ENCODE measurements at places on chromosomes 2 and 18.

DNA sequence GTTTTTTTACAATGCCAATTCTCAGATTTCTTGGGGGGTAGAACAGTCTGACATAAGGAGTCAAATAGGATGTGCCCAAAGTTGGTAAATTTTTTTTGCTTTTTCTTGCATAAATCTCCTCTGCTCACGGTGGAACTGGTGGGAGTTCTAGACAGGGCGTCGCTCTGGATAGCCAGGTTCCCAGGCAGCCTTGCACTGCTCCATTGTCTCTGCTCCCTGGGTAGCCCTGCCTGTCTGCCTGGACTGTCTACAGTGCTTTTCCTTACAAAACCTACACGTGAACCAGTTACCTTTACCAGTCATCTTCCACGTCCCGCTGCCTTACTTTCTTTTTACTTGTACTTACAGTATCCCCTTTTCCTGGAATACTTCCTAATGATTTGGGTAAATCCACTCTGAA lies 117.1 kb downstream of the ZNF407 start:
- no peak for DNase-seq

GRCh38 chr2:222959358-222959757 lies 92.6 kb upstream of the KCNE4 start:
- no peak for DNase-seq

- no peak for DNase-seq
These were observed 8.3 kb upstream of the BOLL start for GRCh38 chr2:197793456-197793855.

GRCh38 chr18:42164556-42164955 lies 209.5 kb downstream of the PIK3C3 start:
- DNase-seq: no peak

GRCh38 chr18:54878159-54878622 lies 49.9 kb downstream of the RAB27B start:
- no peak for DNase-seq

GRCh38 chr2:146944601-146945000 lies 900.2 kb upstream of the ACVR2A start:
- no peak for DNase-seq

GRCh38 chr2:190043441-190043840 lies 19.1 kb downstream of the MSTN start:
- no peak for DNase-seq

- no peak for DNase-seq
These were observed 80.4 kb upstream of the RNU4ATAC start for GRCh38 chr2:121450301-121450700.

GRCh38 chr2:153873052-153874048 lies 1.6 kb downstream of the GALNT13 start:
- DNase-seq: no peak

DNA sequence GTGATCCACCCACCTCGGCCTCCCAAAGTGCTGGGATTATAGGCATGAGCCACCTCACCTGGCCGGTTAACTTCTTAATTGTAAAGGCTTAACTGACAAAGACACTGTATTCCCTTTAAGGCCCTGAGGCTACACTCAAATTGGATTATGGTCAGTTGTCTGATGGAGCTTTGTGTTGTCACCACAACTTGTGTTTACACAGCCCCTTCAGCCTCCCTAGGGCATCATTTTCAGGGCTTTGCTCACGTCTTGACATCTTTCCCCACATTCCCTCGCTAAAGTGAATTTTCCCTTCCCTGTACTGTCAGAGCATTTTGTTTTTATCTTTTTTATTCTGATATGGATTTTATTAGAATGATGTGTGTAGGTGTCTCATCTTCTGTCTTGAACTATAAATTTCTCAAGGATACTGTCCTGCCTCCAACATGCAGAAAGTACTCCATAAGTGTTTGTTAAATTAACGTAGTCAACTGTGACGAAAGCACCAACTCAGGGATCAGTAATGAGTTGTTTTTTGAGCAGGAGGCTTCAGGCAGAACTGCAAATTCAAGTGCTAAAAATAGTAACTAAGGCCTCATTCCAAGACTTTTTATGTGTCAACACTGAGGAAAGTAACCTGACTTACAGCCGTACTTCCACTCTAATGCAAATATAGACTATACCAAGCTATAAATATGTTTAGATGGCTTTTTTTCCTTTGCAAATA lies 77.1 kb upstream of the NARS1 start:
- DNase-seq: no peak

DNA sequence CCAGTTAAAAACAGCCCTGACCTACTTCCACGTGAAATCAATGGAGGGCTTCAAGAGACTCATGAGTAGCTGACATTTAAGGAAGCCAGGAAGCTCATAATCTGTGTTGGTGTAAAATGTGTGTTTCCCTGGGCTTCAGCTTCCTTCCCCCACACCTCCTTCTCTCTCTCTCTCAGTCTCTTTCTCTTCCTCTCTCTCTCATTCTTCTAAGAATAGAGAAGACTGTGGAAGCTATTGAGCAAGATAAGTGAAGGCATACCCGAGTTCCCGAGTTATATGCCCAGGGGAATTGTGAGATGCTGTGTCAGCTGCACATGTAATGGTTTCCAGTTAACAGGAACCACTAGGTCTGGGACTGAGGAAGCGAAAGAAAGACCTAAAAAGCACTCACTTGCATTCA lies 199.4 kb downstream of the NYAP2 start:
- no peak for DNase-seq

DNA sequence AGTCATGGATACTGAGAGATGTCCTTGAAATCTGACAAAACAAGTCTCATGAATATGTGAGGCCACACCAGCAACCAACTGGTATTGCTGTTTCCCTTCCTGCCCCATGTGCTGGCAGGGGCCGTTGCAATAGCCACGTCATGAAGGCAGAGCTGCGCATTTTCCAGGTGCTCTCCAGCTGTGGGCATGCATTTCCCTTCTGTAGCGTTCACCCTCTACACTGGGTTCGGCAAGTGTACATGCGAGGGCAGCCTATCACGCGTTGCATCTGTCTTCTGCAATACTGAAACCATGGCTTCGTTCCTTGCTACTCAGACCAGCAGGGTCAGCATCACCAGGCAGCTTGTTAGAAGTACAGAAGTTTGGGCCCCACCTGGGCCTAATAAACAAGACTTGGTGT lies 17.4 kb downstream of the ARL4C start:
- no peak for DNase-seq

DNA sequence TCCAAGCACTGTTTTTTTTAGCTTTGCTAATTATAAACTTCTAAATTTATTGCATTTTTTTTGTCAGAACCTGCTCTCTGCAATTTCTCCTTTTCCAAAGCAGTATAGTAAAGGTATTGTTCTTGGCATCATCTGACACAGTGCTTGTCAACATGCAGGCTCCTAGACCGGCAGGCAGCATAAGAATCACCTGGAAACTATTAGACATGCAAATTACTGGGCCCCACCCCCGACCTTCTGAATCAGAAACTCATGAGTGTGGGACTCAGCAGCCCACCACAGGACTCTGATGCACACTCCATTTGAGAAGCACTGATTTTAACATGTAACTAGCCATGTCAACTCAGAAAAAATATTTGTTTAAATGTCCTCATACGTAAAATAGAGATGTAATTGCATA lies 551.1 kb upstream of the CELF4 start:
- DNase-seq: no peak

GRCh38 chr2:229226382-229226781 lies 44.7 kb downstream of the PID1 start:
- no peak for DNase-seq

DNA sequence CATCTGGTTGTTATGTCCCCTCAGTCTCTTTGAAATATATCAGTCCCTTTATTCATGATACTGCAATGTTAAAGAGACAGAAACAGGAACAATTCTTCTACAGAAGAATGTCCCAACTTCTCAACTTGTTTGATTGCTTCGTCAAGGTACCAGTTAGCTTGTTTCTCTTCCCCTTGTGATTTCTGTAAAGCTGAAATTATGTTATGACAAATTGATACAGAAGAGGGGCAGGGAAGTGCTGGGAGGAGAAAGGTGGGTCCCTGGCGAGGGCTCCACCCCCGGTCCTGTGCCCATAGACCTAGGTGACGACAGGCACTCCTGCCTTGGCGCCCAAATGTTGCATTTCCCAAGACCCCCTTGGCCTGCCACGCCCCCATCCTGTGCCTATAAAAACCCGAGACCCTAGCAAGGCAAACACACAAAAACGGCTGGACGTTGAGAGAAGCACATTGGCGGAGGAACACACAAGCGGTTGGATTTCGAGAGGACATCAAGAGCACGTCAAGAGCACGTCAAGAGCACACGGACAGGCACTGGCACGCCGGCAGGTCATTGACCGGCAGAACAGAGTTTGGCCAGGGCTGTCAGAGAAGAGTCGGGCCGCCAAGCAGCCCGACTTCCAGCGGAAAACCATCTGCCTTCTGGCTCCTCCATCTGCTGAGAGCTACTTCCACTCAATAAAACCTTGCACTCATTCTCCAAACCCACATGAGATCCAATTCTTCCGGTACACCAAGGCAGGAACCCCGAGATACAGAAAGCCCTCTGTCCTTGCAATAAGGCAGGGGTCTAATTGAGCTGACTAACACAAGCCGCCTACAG lies 11.5 kb upstream of the RTN4 start:
- no peak for DNase-seq

DNA sequence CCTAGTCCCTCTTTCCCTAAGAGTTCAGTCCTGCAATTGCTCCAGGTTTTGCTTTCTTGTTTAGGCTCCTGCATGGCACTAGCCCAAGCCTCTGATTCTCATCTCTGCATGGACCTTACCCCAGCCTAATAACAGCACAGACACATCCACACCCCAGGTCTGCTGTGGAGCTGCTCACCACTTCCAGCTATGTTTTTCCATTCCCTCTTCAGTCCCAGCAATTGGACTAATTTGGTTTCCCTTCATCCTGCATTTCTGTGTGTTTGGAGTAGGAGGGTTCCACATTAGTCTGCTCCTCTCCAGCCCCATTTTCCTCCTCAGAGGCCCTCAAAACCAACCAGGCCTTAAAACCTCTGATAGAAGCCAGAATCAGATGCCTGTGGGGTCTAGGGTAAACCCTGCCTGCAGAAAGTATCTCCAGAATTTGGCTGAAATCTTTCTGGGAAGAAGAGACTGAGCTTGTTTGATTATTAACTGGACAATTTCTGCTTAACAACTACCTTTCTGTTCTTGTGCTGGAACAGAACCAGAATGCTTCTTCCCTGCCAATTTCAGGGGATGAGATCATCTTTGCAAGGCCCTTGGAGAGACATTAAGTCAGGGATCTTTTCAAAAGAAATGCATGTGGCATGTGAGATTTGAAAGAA lies 95.9 kb downstream of the GFPT1 start:
- DNase-seq: no peak

DNA sequence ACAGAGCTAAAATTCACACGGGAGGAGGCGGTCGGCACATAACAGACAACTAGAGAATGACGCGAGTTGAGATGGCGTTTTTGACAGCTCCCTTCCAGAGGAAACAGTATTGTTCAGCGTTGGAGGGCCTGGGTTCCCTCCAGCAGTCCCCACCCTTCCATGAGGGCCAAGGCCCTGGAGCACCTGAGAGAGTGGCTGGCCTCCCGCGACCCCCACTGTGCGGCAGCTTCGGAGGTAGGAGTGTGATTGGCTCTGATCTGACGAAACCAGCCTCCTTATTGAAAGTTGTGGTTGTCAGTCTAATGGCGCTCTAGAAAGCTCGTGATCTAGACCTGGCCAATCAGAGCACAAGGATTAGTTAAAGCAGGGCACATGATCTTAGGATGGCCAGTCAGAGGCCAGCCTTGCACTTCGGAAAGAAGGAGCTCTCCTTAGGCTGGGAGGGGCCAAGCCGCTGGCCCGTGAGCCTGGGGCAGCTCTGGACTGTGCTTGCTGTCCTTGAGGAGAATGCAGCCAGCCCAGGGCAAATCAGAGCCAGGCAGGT lies 104.5 kb upstream of the CELF4 start:
- no peak for DNase-seq

DNA sequence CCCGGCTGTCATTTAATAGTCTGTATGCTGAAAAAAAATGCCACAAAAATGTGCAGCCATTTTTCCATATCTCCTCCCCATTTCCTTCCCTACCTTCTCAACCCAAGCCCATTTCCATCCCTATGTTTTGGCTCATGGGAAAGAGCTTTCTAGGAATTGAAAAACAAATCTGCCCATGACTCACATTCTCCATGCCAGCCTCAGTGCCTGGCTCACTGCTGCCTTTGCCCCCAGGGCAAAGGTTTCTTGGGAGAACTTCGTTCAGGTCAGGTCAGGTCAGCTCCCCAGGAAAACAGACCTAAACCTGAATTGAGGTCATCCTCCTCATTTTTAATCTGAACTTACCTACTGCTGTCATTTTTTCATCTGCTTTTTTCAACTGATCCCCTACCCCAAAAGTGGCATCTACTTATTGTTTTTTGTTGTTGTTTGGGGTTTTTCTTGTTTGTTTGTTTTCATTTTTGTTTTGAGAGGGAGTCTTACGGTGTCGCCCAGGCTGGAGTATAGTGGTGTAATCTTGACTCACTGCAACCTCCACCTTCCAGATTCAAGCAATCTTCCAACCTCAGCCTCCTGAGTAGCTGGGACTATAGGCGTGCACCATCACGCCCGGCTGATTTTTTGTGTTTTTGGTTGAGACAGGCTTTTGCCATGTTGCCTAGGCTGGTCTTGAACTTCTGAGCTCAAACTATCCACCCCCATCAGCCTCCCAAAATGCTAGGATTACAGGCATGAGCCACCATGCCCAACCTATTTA lies 66.7 kb downstream of the FECH start:
- DNase-seq: no peak

- no peak for DNase-seq
These were observed 73.3 kb downstream of the NAB1 start for GRCh38 chr2:190722061-190722759.

- no peak for DNase-seq
These were observed 11.0 kb downstream of the CROCC2 start for GRCh38 chr2:240917009-240917683.

GRCh38 chr2:131092458-131093005 lies 728 bp downstream of the FAM168B start:
- no peak for DNase-seq

GRCh38 chr2:43874776-43875451 lies 36.1 kb downstream of the ABCG8 start:
- DNase-seq: no peak

Measured in activated T-cell treated with anti-CD3 and anti-CD28 coated beads for 24 hours (primary cell).